ENCODE measurements at places on chromosomes 1 and 21.

DNA sequence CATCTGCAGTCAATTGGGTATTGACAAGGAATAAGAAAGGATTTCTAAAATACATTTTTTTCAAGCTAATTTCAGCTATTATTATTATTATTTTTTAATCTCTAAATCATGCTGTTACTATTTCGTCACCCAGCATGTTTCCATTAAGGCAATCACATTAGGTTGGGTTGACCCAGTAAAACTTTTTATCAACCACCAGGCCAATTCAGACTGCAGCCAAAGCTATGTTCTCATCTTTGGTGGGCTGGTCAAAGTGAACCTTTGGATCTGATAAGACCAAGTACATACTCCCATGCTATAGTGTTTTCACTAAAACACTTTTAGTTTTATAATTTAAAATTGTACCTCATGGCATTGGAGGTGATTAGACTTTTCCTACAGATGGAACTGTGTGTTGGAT, 198.6 kb downstream of the PBX1 start:
- DNase-seq: no peak

DNA sequence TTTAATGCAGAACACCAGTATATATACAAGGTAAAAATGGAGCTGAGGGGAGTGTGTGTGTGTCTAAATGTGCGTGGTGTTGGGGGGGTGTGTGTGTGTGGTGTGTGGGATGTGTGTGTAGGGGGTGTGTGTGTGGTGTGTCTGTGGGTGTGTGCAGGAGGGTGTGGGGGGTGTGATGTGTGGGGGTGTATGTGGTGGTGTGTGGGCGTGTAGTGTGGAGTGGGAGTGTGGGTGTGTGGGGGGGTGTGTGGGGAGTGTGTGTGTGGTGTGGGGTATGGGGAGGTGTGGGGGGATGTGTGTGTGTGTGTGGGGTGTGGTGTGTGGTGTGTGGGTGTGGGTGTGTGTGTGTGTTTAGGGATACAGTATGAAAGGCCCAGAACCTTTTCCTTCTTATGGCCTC, 202.3 kb upstream of the CACYBP start:
- no peak for DNase-seq

- no peak for DNase-seq
These were observed 18.1 kb upstream of the SNX27 start for GRCh38 chr1:151593730-151594129.

DNA sequence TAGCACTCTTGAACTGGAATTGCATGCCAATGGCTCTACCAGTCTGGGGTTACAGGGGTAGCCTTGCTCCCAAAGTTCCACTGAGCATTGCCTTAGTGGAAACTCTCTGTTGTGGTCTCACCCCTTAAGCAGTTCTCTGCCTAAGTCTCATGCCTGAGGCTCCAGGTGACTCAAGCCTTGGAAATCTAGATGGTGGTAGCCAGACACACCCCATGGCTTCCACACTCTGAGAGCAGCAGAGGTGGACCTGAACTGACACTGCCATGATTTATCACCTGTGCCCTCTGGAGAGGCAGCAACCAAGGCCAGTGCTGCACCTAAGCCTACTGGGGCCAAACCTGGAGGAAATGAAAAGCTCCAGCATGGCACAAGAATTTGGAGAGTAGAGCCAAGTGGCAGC, 285.7 kb upstream of the PKN2 start:
- no peak for DNase-seq

- DNase-seq: no peak
These were observed 16.7 kb upstream of the DISP1 start for GRCh38 chr1:222798116-222798515.

DNA sequence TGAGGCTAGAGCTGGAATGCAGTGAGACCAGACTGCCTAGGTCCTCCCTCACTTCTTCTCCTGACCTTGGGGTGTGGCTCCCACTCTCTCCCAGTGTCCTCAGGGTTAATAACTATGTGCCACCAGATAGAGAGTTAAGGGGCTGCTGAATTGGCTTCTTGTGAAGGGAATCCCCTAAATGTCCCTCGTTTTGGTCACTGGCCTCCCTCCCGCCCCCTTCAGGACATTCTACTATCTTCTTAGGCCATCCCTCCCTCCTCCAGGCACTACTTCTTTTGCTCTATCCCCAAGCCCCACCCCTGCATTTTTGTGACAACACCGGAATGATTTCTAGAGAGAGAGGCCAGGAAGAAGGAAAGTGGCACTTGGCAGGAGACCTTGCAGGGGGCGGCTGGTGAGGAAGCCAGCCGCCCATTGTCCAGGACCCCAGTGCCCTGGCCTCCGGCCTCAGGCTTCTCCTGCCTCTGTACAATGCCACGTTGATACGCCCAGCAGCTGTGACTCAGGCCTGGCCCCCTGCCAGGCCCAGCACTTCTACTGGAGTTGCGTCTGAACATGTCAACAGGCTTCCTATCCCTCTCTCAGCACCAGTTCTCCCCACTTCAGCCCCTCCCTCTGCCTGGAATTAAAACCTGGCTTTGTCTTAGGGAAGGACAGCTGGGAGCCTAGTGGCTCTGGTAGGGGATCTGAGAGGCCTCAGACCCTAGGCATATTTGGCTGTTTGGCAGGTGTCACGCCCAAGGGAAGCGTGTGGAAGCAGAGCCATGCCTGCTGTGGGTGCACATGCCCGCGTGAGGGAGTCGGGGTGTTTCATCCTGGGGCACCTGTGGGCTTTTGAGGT, 9.1 kb downstream of the LMNA start:
- peak; percentile 96 for DNase-seq

DNA sequence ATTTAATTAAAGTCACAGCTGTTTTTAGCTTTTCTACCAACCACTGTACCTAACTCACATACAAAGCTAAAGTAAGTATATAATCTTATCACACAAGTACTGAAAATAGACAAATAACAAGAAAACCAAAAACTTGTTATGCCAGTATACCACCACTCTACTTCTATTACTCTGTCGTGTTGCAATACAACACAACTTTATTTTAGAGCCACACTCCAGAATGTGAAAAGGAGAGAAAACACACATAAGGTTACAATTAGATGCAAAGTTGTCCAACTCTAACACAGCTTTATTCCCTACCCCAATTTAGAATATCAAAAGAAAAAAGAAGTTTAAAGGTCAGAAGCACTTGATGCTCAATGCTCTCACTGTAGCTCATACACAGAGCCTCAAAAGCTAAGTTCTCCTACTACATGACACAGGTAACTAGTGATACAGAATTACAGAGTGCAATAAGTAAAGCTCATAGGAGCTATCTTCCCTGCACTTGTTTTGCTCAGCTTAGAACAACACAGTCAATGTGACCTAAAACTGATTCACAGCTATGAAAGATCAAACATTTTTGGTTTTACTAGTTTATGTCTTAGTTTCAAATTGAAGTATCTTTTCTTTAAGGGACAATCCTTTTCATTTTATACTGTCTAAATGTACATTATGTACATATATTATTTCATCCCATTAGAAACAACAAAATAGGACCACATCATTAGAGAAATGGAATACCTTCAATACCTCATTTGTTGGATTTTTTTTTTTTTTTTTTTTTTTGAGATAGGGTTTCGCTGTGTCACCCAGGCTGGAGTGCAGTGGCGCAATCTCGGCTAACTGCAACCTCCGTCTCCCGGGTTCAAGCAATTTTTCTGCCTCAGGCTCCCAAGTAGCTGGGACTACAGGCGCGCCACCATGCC, 29.2 kb downstream of the EYA3 start:
- DNase-seq: no peak

- DNase-seq: no peak
These were observed 5.6 kb downstream of the WNT9A start for GRCh38 chr1:227942021-227942715.

DNA sequence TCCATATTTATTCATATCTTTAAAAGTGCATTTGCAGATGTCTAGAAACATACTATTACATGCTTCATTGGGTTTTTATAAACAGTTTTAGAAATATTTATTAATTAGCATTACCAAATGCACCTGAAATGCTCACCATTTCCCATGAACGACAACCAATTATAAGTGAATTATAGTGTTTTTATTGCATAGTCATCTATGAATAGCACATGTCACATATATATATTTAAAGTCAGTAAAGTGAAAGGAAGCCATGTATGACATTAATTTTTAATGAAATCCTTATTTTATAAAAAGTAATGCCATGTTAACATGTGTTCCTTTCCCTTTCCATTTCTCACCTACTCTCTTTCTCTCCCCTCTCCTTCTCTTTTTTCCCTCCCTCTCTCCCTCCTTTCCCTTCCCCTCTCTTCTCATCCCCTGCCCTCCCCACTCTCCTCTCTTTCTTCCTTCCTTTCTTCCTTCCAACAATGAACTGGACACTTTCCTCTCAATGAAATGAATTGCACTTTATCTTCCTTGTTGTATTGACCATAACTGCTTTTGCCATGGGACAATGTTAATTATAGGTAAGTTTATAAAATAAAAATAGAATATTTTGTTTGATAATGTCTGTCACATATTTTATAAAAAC, 179.3 kb downstream of the NCAM2 start:
- DNase-seq: no peak

DNA sequence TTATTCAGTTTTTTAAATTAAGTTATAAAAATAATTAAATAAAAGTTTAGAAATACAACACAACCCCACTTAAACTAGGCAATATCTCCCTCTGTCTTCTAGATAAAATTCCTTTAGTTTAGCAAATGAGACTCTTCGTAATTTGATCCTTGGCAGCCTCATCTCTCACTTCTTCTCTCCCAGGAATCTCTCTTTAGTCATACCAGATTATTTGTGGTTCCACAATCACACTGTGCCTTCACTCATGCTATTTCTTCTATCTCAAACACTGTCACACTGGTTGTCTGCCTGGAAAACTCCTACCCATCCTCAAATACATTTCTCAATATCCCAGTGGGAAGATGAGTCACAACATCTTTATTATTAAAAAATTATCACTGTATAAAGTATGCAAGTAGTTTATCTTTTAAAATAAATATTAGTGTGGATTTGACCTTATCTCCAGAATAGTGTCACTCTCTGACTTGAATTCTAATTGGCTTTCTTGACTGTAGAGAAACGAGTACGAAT, 195.5 kb downstream of the KCNH1 start:
- no peak for DNase-seq

GRCh38 chr1:52825868-52826267, 16.7 kb upstream of the ZYG11A start:
- DNase-seq: no peak

- no peak for DNase-seq
These were observed 7.0 kb downstream of the ADAMTSL4 start for GRCh38 chr1:150555971-150556865.

DNA sequence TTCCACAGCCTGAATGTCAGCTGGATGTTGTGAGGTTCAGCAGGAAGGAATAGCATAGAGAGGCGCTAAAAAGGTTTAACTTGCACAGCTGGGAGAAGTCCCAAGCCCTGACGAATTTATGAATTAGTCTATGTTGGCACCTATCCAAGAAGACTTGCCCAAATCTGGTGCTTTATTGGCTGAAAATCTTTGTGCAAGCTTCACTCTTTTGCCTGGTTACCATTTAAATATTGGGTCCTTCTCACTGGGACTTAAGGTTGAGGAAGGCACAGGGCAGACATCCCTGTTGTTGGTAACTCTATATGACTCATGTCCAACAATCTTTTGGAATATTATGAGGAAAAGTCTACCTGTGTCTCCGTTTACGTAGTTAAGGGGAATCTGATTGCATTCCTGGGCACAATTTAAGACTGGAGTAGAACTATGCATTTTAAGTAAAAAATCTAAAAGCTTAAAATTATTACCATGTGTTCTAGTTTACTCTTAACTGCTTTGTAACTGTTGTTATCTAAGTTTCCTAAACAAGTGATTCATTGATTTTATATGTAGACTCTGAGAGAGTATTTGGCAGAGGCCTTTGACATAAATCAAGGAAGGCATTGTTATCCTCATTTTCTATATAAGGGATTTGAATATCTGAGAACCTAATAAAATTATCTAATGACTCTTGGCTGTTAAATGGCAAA, 181.7 kb upstream of the DPYD start:
- DNase-seq: no peak

DNA sequence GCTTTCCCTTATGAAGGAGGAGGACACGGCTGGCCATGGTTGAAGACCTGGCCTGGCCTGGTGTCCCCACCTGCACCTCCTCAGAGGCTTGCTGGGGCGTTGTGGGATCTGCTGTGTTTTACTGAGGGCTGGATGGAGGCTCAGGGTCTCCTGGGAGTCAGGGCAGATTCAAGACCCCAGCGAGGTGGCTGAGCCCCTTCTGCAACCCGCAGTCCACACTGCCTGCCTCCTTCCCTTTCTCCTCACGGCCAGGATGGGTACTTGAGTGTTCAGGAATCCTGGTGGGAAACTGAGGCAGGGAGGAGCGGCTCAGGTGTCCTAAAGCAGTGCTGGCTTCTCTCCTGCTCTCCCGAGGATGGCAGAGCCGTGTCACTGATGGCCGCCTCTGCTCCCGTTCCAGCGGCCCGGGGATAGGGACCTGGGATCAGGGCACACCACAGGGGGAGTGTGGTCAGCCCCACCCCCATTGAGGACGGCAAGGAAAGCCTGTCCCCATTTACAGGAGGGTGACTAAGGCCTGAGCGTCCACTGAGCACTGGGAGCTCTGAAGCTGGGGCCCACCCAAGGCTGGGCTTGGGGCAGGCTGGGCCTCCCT, 47.5 kb downstream of the TRPM2 start:
- no peak for DNase-seq

DNA sequence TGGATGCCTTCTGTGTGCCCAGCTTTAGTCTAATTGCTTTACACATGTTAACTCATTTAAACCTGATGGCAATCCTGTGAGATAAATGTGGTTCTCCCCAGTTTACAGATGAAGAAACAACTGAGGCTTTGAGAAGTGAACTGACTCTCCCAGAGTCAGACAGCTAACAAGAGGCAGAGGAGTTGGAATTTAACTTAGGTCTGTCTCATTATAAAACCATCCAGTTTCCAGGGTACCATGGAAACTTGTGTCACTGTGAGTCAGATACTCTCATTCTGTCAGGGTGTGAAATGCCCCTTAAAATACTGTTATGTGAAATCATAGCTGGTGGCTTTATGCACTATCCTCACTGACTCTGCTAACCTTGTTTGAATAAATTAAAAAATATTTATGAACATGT, 206.6 kb downstream of the PBX1 start:
- peak; percentile 61 for DNase-seq

DNA sequence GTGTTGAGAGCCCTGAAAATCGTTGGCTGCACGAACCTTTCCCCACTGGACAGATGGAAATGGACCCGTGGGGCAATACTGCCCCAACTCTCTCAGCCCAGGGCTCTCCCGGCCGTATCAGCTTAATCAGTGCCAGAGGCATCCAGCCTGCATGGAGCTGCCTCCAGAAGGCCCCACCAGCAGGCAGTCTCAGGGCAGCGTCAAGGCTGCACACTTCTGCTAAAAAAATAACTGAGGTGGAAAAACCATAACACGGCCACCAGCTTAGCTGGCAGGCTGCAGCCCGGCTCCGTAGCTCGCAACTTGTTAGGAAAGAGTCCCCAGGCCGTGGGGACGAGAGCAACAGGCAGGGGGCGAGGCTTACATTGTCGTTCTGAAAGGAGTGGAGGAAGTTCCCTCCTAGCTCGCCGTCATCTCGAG, 27.9 kb downstream of the MRPL37 start:
- no peak for DNase-seq

GRCh38 chr1:1440262-1441001, 4.9 kb downstream of the VWA1 start:
- DNase-seq: no peak

- DNase-seq: no peak
These were observed 10.6 kb upstream of the GADD45A start for GRCh38 chr1:67674260-67675011.
